Stimulated activated CD4-positive, alpha-beta T cell treated with anti-CD3 and anti-CD28 coated beads, Interleukin-12 subunit alpha, Interleukin-12 subunit beta, amount 100 ng/mL, for 24 hours (primary cell): ENCODE measurements at places on chromosomes 5 and 9.

DNA sequence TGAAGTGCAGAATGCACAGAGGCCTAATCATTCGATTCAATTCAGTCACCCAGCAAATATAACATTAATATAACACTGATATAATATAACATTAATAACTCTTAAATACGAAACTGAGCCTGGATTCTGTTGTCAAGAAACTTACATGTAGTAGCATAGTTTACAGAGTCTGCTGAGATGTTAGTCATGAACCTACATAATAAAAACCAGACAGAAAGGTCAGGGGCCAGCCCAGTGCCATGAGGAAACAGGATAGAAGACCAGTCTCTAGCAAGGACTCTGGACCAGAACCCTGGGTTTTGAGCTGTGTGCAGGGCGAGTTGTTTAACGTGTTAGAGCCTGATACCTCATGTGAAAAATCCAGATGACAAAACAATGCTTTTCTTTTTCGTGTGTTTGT, 234.7 kb downstream of the NR2F1-AS1 start:
- no peak for DNase-seq

GRCh38 chr5:122996091-122996490, 40.4 kb downstream of the PPIC start:
- DNase-seq, result no peak

- no peak for DNase-seq
Measured at GRCh38 chr5:132266031-132266835, 8.7 kb downstream of the PDLIM4 start.

GRCh38 chr5:147200004-147200403, 34.8 kb upstream of the STK32A start:
- no peak for DNase-seq

DNA sequence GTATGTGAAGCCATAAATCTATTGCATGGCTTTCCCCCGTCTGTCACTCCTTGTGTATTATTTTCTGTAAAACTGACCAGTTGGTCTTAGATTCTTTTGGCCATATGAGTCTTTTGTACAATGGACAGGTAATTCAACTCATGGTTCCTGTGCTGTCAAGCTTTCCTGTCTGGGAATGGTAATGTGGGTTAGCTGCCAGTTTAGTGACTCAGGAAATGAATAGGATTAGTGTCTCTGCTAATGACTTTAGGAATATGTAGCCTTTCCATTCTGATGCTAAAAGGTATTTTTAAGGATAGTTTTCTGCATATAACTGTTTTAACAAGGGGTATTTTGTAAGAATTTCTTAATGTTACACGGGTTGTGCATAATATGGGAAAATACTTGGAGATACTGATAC, 182.7 kb downstream of the PBX3 start:
- DNase-seq, result no peak

- no peak for DNase-seq
Measured at GRCh38 chr9:73906671-73907070, 590.5 kb upstream of the RORB start.
